GM03348 (cell line): ENCODE measurements at places on chromosomes 16 and 17.

GRCh38 chr16:85114909-85115567 is 2.8 kb upstream of the CIBAR2 start:
- peak; percentile 93 for DNase-seq

DNA sequence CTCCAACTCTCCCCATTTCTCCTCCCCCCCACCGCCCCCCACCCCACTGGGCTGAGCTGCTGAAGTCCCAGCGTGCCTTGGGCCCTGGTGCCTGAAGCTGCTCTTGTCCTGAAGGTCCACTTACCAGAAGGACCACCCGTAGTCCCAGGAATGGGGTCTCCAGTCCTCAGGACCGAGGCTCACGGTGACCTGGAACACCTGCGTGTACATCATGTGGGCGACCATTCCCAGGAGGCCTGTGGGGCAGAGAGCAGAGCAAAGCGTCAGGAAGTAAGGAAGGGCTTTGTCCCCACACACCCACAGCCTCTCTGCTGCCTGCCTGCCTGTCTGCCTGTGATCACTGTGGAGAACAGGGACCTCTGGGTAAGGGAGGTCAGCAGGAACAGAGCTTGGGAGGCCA is 218.7 kb downstream of the GSG1L start:
- DNase-seq = no peak

GRCh38 chr17:35537601-35538141 is at the start of gene SLFN12L:
Gene SLFN12L (minus strand): TSS chr17:35537678. CDS start chr17:35522364, 15,314 bp downstream.
- no peak for DNase-seq

DNA sequence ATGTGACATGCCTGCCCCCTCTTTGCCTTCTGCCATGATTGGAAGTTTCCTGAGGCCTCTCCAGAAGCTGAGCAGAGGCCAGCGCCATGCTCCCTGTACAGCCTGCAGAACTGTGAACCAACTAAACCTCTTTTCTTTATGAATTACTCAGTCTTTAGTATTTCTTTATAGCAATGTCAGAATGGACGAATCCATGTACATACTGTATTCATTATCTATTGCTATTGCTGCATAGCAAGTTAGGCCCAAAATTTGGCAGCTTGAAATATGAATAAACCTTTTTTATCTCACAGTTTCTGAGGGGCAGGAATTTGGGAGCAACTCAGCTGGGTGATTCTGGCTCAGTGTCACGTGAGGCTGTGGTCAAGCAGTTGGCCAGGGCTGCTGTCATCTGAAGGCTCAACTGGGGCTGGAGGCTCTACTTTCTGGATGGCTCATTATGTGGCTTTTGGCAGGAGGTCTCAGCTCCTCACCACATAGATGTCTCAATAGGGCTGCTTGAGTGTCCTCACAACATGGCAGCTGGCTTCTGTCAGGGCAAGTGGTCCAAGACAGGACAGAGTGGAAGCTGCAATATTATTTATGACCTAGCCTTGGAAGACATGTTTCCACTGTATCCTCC is 40.0 kb downstream of the SOCS1 start:
- DNase-seq = no peak

DNA sequence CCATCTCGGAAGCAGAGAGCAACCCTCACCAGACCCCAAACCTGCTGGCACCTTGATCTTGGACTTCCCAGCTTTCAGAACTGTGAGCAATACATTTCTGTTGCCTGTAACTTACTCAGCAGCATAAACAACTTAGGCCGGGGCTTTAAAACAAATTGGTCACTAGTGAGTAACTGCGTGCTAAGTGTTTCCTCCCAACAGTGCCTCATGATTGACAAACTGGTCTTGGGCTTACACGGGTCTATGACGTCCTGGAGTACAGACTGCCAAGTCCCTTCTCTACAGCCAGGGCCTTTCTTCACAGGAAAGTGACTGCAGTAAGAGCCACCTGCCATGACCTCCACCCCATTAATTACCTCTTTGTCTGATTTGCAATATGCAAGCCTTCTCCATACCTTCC is 136.7 kb downstream of the XYLT1 start:
- DNase-seq = peak; percentile 59

- no peak for DNase-seq
Observed at GRCh38 chr17:8662973-8663372, 32.4 kb upstream of the MYH10 start.
